ENCODE measurements at places on chromosomes 2 and 18.

DNA sequence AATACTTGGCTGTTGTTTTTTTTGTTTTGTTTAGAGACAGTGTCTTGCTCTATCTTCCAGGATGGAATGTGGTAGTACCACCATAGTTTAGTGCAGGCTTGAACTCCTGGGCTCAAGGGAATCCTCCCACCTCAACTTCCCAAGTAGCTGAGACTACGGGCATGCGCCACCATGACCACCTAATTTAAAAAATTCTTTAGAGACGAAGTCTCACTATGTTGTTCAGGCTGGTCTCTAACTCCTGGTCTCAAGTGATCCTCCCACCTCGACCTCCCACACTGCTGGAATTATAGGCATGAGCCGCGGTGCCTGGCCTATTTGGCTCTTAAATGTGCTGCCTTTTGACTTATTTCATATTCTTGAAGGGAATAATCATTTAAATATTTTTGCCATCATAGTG lies 60.1 kb downstream of the PTPN4 start:
- DNase-seq = peak; percentile 7

- peak; percentile 95 for DNase-seq
These were observed 199.1 kb downstream of the GLI2 start for GRCh38 chr2:120934574-120935338.

GRCh38 chr2:12050396-12050795 lies 304.0 kb downstream of the LPIN1 start:
- DNase-seq = peak; percentile 81

DNA sequence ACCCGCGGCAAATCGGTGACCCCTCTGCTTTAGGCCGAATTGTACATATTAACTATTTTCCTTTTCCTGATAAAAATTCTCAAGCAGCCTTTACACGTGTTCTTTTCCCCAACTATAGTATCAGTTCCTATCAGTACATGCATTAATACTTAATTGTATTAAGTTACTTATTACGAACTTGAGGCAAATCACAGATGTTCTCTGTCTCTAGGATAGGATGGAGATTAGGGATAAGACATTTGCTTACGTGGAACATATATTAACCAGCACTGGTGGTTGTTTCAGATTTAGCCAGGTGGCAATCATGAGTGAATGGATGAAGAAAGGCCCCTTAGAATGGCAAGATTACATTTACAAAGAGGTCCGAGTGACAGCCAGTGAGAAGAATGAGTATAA lies 675 bp downstream of the GEMIN6 start:
- DNase-seq = no peak

DNA sequence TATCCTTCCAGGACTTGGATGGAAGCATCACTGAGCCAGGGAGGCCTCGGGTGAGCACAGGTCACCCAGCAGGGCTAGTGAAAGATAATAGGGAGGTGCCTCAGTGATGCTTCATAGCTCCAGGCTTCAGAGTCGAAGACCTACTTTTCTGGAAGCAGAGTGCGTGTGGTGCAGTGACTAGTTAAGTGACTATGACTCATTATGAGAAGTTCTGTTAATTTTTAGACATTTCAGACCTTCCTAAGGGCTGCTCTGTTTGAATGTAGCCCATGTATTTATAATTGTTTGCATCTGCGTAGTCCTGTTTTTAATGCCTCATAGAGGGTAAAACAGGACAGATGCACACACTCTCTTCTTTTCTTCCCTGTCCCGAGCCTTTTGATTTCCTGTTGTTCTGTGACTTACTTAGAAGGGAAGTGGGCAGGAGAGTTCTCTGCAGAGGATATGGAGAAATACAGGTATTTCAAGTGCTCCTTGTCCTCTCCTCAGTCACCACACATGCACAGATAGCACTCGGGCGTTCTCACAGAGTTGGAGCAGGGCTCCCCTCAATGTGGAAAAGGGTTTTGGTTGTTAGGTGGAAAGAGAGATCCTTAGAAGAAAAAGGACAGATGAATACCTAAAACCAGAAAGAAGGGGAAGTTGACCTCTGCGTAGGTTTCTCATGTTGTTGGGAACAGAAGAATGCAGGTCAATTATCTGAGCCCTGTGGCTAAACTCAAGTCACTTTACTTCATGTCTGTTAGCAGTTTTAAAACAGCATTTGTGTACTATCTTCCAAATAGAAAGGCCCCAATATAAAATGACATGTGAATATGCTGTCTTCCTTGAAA lies 34.7 kb downstream of the RALB start:
- DNase-seq = peak; percentile 80
